CD4-positive, CD25-positive, alpha-beta regulatory T cell (primary cell): ENCODE measurements at places on chromosomes 6 and 20. TPM values are rescaled to one million over a fixed set of nuclear protein-coding genes. Genes with fewer than 3 reads are reported as not detected.
A peak's percentile ranks its signal among the peaks of the same experiment; 100 is the strongest.

RIPPLY2 gene
- polyA plus RNA-seq: not detected

GRCh38 chr6:6599468-6599873 is 11.0 kb downstream of the LY86 start:
- DNase-seq: no peak

GRCh38 chr6:142838821-142839685 is 105.9 kb downstream of the HIVEP2 start:
- no peak for DNase-seq

MATN4 gene
- polyA plus RNA-seq: not detected

WFDC8 gene
- not detected for polyA plus RNA-seq

DNA sequence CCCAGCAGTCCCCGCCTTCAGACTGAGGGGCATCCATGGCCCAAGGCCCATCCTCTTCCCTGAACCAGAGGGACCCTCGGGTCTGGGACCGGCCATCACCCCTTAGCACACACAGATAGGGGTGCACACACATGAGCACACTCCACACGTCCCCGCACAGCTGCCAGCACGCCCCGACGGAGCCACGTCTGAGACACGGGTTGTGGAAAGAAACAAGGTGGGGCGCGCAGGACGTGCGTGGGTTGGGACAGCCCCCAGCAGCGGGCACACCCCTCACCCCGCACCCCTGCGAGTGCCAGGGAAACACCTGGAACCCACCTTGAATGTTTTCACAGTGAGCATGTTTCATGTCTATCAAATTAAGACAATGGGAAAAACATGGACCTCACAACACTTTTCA is 6.4 kb downstream of the GATA5 start:
- DNase-seq: no peak

DNA sequence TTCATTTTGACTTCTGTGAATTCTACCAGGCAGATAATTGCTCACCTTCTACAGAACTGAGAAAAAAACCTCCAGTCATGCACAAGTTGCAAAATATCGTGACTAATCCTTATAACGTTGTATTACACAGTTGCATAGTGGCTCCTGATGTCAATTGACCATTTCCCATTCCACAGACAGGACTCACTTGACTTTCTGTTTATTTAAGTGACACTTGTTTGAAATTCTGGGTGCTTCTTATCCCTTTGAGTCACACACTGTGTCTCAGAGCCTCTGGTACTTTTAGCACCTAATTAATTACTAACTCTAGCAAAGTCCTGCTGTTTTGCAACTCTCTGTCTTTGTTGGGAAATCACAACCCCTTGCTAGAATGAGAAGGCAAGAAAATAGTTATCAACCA is 16.2 kb upstream of the RSPO3 start:
- DNase-seq: no peak

DNA sequence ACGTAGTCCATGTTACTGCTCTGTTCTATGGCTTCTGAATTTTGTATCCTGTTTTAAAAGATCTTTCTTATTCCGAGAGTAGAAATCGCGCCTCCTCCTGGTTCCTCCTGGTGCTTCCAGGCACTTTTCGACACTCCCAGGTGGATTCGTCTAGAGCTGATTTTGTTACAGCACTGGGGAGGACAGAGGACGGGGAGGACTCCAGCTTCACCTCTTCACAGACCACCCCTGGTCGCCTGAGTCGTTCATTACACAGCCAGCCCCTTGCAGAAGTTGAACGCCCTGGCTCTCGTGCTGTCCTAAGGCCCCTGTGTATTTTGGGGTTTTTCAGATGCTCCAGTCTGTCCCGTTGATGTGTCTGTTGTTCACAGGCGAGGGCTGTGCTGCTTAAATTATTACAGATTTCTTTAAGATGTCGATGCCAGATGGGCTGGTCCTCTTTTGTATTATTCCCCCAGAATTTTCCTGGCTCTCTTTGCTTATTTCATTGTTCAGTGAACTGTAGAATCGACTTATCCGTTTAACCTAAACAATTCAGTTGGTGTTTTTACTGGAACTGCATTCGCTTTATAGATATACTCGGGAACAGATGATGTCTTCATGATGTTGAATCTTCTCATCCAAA is 30.5 kb downstream of the COL20A1 start:
- DNase-seq: no peak

- DNase-seq: no peak
Measured at GRCh38 chr20:58150772-58151171, 77.7 kb downstream of the ANKRD60 start.

LY6G5C gene
- polyA plus RNA-seq: 19.9 TPM

DPM1 gene
- 82.0 TPM for polyA plus RNA-seq

- no peak for DNase-seq
Measured at GRCh38 chr6:106890447-106890846, 84.1 kb downstream of the CD24 start.

GRCh38 chr6:113994934-113995342 is 24.0 kb upstream of the HDAC2 start:
- no peak for DNase-seq

MAFB gene
- polyA plus RNA-seq: not detected

DNA sequence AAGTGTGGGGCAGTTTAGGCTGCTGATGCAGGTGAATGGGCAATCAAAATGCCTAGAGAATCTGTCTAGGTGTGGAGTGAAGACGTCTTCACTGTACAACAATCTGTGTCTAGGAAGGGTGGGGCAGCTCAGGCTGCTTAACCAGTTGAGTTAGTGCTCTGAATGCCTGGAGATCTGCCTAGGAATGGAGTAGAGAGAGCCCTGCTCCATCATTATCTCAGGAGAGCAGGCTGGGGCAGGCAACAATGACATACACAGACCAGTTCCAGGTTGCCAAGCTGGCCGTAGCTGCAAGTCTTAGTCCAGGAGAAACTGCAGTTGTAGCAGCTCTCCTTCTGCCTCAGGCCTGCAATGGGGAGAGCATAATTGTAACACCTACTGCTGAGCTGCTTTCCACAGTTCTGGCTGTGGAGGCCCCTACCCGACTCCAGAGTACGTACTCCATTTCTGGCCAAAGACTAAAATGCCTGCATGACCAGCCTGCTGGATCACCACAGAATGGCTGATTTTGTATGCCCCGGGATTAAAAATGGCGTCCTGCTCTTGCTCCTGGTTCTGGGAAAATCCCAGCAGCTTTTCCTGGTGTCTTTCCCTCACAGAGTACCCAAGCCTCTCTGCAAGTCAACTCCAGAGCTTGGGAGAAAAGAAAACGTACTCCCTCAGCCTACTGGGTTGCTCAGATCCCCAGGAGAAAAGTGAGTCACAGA is 545.4 kb downstream of the ADGRB3 start:
- no peak for DNase-seq

AKAP7 gene
- 16.0 TPM for polyA plus RNA-seq

DNA sequence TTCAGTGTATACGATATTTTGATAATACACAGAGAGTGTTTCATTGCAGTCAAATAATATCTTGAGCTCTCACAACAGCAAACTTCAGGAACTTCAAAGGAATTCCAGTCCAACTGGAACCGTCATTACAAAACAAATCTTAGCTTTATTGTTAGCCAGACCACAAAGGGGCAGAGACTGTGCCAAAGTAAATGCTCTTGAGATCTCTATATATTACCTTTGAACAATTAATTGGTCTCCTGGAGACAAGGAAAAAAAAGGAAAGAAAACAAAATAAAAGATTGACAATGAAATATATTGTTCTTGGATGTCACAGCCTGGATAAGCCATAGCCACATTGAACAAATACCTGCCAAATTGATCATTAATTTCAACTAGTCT is 70.0 kb downstream of the FOXC1 start:
- no peak for DNase-seq

GRCh38 chr20:35039146-35039545 is 53.5 kb downstream of the TRPC4AP start:
- no peak for DNase-seq

DNA sequence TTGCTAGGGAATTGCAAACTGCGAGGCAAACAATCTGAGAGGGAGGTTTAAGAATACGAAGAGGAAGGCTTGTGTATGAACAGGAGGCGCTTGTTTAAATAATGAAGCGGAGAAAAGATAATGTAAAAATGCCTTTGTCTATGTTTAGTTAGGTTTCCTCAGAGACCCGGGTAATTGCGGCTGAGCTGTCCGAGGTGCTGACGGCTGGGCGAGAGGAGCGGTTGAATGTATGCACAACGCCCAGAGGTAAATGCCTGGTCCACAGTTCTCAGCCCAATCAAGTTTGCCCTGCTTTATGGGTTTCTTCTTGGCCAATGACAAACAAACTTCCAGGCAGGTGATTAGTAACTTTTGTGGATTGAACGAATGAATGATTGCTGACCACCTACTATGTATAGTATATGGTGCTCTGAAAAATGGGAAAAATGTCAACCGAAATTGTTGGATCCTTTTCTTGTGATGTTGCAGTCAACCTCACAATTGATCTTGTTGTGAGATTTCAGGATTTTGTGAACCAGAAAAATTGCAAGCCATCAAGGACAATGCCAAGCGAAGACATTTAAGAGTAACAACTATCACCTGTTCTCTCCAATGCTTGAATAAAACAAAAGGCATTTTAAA is 38.3 kb upstream of the SLC32A1 start:
- DNase-seq: peak; percentile 41

DNA sequence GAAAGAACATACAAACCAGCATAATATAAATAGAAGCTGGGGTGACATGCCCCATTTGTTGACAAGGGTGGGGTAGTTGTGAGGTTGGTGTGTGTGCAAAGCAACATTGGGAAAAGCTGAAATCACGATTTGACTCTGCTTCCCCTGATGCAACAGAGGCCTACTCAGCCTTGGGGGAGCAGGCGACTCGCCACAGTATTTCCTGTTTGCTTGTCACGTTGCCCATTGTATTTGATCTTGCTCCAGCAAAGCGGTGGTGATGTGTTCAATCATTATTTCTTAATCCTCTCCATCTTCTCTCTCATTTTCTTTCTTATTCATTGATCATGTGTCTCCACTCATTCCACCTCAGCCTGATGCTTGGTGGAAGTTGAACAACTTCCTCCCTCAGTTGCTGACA is 165.8 kb upstream of the CITED2 start:
- peak; percentile 36 for DNase-seq

PHF3 gene
- polyA plus RNA-seq: 23.0 TPM

- DNase-seq: no peak
Measured at GRCh38 chr6:151012321-151013294, 147.1 kb downstream of the MTHFD1L start.

PRR18 gene
- polyA plus RNA-seq: not detected

GRCh38 chr20:62735331-62735821 is 26.7 kb downstream of the NTSR1 start:
- DNase-seq: no peak

DNA sequence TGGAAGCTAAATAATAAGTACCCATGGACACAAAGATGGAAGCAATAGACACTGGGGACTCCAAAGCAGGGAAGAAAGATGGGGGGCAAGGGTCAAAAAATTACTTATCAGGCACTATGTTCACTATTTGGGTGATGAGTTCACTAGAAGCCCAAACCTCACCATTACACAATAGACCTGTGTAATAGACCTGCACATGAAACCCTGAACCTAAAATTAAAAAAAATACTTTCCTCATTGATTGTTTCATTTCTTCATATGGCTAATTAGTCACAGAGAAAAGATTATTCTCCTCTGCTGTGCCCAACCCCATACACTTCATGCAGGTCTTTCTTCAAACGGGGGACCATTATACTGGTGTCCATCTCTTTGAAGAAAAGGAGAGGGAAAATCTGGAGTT is 213.0 kb upstream of the DTNBP1 start:
- no peak for DNase-seq

GRCh38 chr6:34901930-34902329 is 12.9 kb downstream of the ANKS1A start:
- no peak for DNase-seq

- DNase-seq: no peak
Measured at GRCh38 chr20:21490105-21490504, 23.8 kb downstream of the NKX2-2 start.

CYP21A2 gene
- not detected for polyA plus RNA-seq

KIFC1 gene
- polyA plus RNA-seq: 3.9 TPM

FUT9 gene
- not detected for polyA plus RNA-seq

GRCh38 chr6:131250936-131251335 is 115.7 kb downstream of the AKAP7 start:
- DNase-seq: no peak
